ENCODE measurements at places on chromosomes 2 and 18.

DNA sequence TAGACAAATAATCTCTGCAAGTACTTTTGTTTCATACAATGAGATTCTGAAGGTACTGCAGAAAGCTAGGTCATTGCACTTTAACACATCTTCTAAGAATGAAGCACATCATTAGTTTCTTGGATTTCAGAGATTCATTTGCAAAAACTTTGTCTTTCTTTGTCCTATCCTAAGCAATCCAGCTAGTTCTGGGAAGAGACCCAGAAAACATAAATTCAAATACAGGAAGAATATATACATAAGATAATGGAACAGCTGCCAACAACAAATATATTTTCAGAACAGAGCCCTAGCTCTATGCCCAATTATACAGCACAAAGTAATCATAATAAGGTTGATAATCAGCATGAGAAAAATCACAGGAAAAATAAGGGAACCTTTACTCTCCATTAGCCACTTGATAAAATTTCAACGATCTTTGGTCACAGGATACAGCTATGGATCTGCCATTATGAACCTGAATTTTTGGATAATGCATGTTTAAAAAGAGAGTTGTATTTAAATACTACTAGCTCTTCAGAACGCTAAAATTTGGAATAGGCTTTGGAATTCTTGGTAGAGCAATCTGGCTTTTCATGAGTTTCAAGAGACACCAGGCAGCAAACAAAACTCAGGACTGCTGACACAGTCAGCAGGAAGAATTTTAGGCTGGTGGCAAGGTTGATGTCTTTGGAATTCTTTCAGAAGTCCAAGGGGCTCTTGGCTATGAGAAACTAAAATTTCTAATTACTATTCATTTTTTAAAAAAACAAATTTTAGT is 250.4 kb upstream of the SMIM21 start:
- H3K36me3 ChIP-seq, result no peaks in the 10 kb centered on the region
- no peak for DNase-seq
- H3K27ac ChIP-seq, result no peak overlapping the region
- H3K4me3 ChIP-seq, result no peak overlapping the region

GRCh38 chr2:173221132-173221695 is 133.5 kb upstream of the CDCA7 start:
- H3K27me3 ChIP-seq, result no peaks in the 10 kb centered on the region
- H3K4me3 ChIP-seq, result no peak overlapping the region
- no peak overlapping the region for H3K27ac ChIP-seq

GRCh38 chr2:206198677-206199076 is 39.0 kb downstream of the EEF1B2 start:
- peaks cover 7% of the 10 kb centered on the region for H3K36me3 ChIP-seq
- H3K27me3 ChIP-seq, result no peaks in the 10 kb centered on the region
- DNase-seq, result no peak
- peaks cover 39% of the 10 kb centered on the region for H3K4me1 ChIP-seq

DNA sequence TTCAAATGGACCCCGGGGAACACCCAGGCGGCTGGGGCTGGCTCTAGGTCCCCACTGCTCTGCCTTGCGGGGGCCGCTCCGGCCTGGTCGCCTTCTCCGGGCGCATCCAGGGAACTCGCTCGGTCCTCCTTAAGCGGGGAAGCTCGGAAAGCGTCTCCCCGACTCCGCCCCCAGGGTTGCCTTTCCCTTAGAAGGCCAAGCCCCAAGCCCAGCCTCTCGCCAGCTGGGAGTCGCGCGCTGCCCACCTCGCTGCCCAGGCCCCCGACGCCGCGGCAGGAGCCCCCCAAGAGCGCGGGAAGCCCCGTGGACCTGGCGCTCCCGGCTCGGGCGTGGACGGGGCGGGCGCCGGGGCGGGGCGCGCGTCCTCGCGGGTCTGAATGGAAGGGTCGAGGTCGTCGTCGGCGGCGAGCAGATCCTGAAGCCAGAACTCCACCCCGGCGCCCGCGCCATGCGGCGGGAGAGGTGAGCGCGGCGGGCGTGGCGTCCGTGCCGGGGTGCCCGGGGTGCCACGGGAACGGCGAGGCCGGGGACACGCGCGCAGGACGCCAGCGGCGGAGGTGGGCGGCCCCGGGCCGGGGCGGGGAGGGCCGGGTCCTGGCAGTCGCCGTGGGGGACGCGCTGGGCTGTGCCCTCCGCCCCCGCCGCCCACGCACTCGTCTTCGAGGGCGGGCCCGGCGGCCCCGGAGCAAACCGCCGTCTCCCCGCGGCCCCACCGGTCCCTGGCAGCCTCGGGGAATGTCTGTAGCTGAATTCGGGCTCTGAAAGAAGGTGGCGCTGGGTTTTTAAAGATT is at the start of gene BOK:
Gene BOK (plus strand): TSS at position 214 of the 791 bp plus-strand sequence. CDS start 739 bp downstream, outside the sequence.
- peak within 1 kb of the TSS; percentile 75 for H3K4me3 ChIP-seq
- H3K4me1 ChIP-seq, result peaks cover 34% of the 10 kb centered on the region
- H3K36me3 ChIP-seq, result no peaks in the 10 kb centered on the region
- DNase-seq, result no peak
- no peaks in the 10 kb centered on the region for H3K27me3 ChIP-seq
- peak within 1 kb of the TSS; percentile 35 for H3K27ac ChIP-seq

- no peaks in the 10 kb centered on the region for H3K4me1 ChIP-seq
- no peak overlapping the region for H3K27ac ChIP-seq
- no peaks in the 10 kb centered on the region for H3K36me3 ChIP-seq
- H3K4me3 ChIP-seq, result no peak overlapping the region
Measured at GRCh38 chr2:8709611-8710010, 27.8 kb downstream of the ID2 start.
